ENCODE measurements at places on chromosomes 6 and 20.

- no peak for DNase-seq
Observed at GRCh38 chr6:11381801-11382513, 149.5 kb upstream of the NEDD9 start.

DNA sequence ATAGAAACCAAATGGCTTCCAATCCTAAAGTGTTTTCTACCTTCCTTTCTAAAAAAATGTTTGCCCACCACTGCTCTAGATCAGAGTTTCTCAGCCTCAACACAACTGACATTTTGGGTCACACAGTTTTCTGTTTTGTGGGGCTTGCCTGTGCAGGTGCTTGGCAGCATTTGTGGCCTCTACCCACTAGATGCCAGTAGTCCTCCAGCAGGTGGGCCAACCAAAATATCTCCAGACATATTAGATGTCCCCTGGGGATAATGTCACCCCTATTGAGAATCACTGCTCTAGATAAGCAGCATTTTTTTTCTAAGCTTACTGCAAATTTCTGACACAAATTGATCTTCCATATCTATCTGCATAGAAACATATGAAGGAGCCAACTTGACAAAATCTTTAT, 26.3 kb upstream of the EPM2A start:
- DNase-seq, result no peak

- no peak for DNase-seq
Observed at GRCh38 chr20:46804126-46804525, 90.5 kb upstream of the EYA2 start.

DNA sequence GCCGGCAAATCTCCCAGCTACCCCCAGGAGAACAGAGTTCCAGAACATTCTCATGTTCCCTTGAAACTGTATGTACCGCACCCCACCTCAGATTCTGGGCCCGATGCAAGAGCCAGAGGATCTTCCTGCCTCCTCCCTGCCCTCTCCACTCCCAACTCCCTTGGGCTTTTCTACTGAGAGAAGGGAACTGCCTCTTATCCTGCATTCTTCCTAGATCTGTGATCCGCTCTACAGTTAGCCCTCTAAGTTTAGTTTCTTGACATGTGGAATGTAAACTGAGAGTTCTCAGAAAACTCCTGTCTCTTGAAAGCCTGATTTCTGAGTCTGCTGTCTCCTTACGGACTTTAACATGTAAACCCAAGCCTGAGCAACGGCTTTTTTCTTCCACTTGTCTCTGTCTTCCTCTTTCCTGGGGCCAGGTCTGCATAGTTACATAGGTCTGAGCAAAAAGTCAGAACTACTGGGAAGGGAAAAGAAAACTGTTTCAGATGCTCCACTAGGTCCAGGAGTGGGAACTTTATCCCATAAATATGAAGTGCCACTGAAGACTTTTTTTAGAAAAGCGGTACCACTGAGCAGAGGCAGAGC, 86.5 kb upstream of the TNFAIP3 start:
- DNase-seq, result no peak

DNA sequence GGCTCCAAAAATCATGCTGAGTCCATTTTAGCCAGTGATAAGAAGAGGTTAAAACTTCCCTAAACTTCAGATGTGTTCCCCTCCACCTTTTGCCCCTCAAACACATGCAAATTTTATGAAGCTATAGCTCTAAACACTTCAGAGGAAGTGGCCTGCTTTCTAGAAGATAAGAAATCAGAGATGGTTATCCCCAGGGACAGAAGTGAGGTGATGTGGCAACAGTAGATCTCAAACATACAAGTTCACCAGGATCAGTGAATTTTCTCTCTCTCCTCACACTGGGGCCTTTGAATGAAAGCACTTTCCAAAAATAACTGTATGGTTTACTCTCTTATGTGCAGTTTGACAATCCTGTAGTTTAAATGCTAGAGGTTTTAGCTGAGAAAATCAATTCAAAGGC, 332.0 kb downstream of the BTBD9 start:
- no peak for DNase-seq

Data from WERI-Rb-1 (cell line).